ENCODE measurements at places on chromosomes 6 and 20.

- DNase-seq = no peak
These were observed 33.3 kb downstream of the BAK1 start for GRCh38 chr6:33546766-33547165.

- no peak for DNase-seq
These were observed 51.4 kb downstream of the JPH2 start for GRCh38 chr20:44135417-44136204.

DNA sequence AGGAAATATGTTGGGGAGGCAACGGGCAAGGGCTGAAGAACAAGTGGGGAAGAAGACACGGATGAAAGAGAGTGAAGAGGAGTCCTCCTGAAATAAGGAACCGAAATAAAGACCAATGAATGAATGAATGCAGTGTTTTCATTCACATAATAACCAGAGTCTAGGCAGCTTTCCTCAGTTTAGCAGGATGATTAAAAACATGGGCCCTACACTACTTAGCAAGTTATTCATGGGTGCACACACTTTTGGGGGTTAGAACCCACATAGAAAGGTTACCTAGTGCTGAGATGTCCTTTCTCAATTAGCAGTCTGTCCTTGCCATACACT, 5.9 kb upstream of the FUCA2 start:
- no peak for DNase-seq

DNA sequence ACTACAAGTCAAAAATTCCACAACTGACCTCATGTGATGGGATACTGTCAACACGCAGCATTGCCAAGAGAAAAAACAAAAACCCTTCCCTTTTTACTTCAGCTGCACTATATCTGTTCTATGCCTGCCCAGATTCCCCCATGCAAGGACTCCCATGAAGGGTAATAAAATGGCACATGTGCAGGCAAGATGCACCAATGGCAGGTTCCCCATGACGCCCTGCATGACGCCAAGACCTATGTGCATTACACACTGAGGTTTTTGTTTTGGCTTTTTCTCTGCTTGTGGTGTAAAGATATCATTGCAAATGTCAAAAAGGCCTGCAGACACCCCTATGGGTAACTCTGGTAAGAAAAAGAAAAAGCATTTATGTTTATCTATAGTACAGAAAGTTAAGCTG, 403.4 kb downstream of the HDGFL1 start:
- no peak for DNase-seq

All from stimulated activated naive CD8-positive, alpha-beta T cell treated with anti-CD3 and anti-CD28 coated beads, Interleukin-15, amount 100 ng/mL, for 72 hours (primary cell).